Left lung (tissue), 14 donors: ENCODE measurements at places on chromosomes 12 and 14. TPM values are rescaled to one million over a fixed set of nuclear protein-coding genes. Genes with fewer than 3 reads are reported as not detected.

GRCh38 chr14:68367536-68367935 lies 425.3 kb downstream of the ZFP36L1 start:
- no peak for DNase-seq

DNA sequence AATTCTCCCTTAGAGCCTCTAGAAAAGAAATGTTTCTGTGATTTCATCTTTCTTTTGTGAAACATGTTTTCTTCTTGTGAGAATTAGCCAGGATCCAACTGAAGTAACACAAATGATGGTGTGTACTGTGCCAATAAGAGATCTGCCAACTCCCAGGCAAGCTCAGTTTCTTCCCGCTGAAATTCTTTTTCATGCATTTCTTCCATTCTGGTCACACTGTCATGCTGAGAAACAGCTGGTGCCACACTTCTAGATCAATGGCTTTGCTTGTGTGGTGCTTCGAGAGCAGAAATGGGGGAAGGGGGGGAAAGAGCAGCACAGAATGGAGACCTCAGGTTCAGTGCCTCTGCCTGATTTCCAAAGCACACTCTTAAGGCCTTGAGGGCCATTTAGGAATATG lies 41.4 kb upstream of the FGF6 start:
- DNase-seq, result no peak

DNA sequence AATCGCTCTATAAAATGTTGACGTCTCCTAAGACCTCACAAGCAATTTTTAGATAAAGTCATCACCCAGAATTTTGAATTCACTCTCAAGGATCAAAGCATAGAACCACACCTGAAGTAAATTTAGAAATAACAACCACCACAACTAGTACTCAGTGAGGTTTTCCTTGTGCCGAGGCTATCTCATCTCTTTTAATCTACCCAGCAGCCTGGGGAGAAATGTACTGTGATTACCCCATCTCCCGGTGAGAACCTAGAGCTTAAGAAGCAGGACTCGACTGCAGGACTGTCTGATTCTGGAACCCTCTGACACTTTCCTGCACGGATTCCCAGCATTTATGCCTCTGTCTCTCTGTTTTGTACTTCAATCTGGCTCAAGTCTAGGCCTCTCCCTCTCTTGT lies 180.9 kb upstream of the PLXNC1 start:
- DNase-seq, result no peak

DNA sequence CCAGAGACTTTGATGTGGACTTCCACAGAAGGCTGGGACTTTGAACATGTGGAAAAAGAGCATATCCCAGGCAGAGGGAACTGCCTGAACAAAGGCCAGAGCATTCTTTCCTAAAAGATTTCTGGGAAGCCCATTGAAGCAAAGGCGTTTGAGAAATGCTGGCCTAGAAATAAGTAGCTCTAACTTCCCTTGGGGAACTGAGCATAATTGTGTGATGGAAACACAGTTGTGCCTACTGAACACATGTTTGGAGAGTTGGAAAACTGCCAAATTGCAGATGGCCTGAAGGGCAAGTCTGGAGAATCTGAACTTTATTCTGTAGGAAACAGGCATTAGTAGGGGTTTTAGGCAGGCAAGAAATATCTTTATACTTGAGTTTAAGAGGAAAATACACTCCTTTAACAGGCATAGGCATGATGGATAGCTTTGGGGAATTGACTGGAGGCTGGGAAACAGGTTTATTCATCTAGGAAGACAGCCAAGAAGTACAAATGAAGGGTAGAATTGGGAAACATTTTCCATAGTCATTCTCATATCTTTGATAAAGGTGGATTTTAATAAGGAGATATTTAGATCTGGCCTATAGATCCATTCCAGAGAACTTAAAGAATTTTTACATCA lies 134.1 kb downstream of the TPH2 start:
- peak; percentile 10 for DNase-seq

- no peak for DNase-seq
Measured at GRCh38 chr12:128611736-128612135, 212.0 kb downstream of the SLC15A4 start.

DNA sequence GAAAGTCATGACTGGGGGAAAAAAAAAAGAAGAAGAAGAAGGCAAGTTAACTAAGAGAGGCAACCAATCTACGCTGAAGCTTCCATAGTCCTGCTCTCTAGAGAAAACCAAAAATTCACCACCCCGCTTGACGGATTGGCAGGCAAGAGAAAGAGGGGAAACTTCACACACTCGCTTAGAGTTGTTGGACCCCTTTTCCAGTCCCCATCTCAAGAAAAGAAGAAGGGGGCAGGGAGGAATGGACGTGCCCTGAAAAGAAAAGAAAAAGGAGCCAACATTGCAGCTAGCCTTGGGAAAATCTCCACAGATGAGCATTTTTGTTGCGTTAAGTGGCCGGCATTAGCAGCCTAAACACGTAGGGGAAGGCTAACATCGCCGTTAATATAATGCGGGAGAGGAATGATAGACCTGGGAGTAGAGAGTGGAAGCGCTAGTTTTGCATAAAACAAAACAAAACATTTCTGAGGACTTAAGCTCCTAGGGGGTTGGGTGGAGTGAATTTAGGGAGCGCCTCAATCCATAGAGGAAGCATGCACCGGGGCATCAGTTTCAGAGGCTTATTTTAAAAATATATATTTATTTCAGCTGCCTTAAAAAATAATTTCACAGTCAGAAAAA lies 11.3 kb upstream of the FOXG1 start:
- DNase-seq, result no peak

- no peak for DNase-seq
Measured at GRCh38 chr14:88243946-88244345, 79.1 kb downstream of the KCNK10 start.

GRCh38 chr12:50506753-50507473 lies 2.1 kb downstream of the DIP2B start:
- DNase-seq, result no peak

DNA sequence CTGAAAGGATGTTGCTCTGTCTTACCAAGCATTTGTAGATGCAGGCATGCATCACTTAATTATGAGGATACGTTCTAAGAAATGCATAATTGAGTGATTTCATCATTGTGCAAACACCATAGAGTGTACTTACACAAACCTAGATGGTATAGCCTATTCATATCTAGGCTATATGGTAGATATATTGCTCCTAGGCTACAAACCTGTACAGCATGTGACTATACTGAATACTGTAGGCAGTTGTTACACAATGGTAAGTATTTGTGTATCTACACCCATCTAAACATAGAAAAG lies 75.9 kb downstream of the IFT81 start:
- no peak for DNase-seq

GRCh38 chr12:111084158-111084557 lies 163.8 kb upstream of the MYL2 start:
- DNase-seq, result no peak

DNA sequence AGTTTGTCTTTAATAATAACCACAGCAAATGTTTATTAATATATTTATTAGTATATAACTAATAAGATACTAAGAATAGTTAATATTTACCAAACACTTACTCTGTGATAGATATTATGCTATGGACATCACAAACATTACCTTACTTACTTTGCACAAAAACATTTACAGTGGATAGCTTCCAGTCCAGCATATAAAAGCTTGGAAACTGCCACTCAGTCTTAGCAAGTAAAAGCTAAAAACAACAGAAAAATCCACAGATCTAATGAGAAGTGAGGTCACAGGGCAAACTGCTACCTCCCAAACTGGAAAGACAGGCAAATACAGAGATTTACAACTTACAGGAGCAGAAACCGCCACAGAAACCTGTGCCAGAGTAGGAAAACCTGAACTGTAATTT lies 99.8 kb downstream of the METTL25 start:
- no peak for DNase-seq

DNA sequence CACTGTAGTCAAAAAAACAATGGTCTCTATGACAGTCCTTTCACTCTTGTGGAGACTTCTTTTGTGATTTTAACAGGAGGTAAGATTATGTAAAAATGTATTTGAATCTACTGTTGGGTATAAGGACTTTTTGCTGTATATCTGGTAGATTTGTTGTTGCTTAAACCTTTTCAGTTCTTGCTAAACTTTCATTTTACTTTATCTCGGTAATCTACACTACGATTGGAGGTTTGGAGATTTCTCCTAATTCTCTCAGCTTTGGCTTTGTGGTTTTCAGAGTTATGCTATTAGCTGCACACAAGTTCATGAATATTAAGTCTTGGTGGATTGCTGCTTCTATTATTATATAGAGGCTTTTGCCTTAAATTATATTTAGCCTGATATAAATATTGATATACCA lies 116.6 kb upstream of the HIF1A start:
- DNase-seq, result no peak

- DNase-seq, result no peak
Measured at GRCh38 chr12:10128687-10129086, 1.3 kb downstream of the CLEC7A start.

DNA sequence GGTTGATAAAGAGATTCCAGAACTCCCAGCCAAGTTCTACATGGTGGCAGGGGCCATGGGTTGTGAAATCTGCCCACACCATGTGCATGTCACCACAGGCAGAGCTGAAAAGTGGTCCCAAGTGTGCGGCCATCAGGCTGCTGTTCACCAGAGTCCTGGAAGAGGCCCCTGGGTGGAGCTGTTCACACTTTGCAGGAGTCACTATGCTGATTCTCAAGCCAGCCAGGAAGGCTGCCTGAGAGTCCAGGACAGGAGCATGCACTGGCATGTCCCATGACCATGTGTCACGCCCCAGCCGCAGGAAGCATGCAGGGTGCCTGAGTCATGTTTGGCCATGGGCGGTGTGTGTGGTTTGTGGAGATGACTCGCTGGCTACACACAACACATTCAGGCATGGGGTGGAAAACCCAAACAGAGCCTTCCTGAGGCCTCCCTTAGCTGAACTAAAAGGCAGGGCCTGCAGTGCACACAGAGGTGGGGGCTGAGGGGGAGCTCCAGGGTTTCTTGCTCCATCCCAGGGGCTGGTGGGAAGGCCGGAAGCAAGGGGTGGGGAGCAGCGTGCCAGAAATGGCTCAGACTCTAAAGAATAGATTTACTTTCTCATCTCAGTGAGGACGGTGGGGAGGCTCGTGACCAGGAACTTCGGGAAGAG lies 19.4 kb downstream of the ABCB9 start:
- peak; percentile 94 for DNase-seq

DNA sequence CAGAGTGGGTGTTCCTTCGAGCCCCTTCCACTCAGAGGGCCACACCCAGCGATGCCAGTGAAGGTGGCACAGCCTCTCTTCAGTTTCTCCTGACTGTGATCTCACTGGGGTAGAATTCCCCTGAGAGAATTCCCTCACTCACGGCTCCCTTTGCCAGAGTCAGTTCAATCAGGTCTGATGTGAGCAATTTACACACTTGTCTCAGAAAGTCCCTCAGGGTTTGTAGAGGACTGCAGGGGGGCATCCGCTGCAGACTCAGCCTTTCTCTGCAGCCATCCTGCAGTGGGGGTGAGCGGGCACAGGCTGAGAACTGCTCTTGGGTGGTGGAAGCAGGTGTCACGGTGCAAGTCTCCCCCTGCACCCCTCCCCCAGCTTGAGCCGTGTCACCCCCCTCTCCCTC lies 205.4 kb upstream of the PRMT8 start:
- no peak for DNase-seq

GRCh38 chr12:100401660-100402059 lies 44.8 kb downstream of the SLC17A8 start:
- no peak for DNase-seq

DNA sequence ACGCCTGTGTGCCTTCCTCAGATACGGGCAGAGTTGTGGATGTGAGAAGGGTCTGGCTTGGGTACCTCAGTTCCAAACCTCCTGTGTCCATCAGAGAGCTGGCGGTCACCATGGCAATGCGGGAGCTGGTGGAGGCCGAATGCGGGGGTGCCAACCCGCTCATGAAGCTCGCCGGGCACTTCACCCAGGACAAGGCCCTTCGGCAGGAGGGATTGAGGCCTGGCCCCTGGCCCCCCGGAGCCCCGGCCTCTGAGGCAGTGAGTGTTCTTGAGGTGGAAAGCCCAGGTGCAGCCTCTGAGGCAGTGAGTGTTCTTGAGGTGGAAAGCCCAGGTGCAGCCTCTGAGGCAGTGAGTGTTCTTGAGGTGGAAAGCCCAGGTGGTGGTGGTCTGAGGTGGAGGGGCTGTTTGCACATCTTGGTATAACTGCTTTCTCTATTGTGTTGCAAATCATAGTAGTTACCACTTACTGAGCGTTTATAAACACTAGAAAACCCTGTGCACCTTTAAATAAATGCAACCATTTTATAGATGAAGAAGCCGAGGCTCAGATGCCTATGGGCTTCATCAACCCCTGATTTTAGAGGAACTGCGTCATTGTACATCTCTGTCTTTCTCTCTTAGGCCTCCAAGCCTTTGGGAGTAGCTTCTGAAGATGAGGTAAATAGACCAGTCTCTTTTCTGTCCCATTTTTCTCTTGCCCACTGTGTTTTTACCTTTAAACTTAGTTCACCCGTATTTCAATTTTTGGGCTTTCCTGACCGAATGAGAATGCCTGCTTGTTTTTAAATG lies 976 bp downstream of the PEX5 start:
- peak; percentile 20 for DNase-seq

DNA sequence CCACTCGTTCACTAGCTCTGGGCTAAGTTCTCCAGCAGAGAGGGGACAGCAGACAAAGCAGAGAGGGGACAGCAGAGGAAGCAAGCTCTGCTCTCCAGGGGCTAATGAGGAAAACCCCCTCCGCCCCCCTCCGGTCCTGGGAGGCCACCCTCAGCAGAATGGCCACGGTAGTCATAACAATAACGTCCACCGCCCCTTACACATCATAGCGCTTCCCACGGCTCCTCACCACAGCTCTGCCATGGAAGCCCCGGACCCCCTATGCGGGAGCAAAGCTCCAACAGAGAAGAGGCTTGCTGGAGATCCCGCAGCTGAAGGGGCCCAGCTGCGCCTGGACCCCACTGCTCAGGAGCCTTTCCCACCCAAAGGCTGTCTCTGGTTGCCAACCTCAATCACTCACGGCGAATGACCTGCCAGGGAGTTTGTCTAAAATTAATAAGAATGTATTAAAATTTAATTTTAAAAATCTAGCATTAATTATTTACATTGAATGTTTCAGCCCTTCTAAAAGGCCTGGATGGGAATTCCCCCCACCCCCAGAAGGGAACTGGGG lies 17.4 kb downstream of the BEGAIN start:
- no peak for DNase-seq

GRCh38 chr14:56414236-56414635 lies 165.4 kb upstream of the TMEM260 start:
- DNase-seq, result no peak

DNA sequence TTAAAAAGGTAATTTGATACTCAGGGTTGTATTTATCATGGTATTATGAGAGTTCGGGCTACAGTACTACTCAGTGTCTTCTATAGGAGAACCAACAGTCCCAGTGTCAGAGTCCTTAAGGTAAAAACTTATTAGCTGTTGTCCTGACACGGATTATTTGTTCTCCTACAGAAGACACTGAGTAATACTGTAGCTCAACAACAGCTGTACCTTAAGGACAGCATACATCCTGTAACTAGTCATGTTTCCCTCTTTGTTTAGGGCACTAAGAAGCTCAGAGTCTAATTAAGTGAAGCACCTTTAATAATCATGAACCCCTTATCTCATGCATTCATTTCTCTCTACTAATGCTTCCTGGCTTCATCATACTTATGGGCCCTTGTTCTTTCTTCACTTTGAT lies 33.9 kb downstream of the ARF6 start:
- DNase-seq, result no peak

Gene ZNF385A
- 8.2 TPM for polyA plus RNA-seq

Gene DNAI7
- polyA plus RNA-seq, result 5.9 TPM

Gene P2RX2
- 4.7 TPM for polyA plus RNA-seq

Gene AMIGO2
- polyA plus RNA-seq, result 2.9 TPM

Gene HOXC13
- not detected for polyA plus RNA-seq

Gene ABCB9
- 11.8 TPM for polyA plus RNA-seq

Gene CLEC12A
- 0.84 TPM for polyA plus RNA-seq

Gene DNAH10
- 8.7 TPM for polyA plus RNA-seq

Gene AQP2
- polyA plus RNA-seq, result 0.49 TPM

Gene TAS2R10
- 2.6 TPM for polyA plus RNA-seq
